ENCODE measurements at places on chromosomes 6 and 20.

- DNase-seq, result no peak
These were observed 987 bp downstream of the TMEM181 start for GRCh38 chr6:158560836-158561320.

DNA sequence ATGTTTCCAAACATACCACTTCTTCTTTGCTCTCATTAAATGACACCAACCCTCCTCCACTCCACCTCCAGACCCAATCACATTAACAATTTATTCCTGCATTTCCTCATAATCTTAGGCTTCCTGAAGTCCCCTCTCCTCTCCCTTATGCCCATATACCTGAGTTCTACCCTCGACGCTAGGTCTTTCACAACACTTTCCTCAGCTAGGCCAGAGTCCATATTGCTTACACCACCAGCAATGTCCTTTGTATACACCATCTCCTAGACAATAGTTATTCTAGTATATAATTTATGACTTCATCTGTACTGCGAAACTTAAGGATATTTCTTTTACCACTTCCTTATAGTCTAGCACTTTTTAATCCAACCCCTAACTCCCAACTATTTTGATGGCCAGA lies 47.7 kb downstream of the SIM1 start:
- DNase-seq, result no peak

DNA sequence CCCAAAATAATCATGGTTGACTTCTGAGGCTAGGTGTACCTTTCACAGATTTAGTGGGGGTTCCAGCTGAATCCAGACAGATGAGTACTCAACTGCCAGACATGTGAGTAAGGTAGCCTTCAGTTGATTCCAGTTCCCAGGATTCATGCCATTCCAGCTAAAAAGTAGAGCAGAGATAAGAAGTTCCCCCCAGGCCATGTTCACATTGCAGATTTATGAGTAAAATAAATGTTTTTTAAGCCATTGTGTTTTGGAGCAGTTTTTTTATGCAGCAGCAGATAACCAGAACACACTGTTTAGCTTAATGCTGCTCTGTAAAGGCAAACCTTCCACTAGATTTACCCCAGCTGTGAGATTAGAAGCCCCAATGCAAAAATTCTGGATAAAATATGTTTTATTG lies 245.0 kb downstream of the RFPL4B start:
- no peak for DNase-seq

DNA sequence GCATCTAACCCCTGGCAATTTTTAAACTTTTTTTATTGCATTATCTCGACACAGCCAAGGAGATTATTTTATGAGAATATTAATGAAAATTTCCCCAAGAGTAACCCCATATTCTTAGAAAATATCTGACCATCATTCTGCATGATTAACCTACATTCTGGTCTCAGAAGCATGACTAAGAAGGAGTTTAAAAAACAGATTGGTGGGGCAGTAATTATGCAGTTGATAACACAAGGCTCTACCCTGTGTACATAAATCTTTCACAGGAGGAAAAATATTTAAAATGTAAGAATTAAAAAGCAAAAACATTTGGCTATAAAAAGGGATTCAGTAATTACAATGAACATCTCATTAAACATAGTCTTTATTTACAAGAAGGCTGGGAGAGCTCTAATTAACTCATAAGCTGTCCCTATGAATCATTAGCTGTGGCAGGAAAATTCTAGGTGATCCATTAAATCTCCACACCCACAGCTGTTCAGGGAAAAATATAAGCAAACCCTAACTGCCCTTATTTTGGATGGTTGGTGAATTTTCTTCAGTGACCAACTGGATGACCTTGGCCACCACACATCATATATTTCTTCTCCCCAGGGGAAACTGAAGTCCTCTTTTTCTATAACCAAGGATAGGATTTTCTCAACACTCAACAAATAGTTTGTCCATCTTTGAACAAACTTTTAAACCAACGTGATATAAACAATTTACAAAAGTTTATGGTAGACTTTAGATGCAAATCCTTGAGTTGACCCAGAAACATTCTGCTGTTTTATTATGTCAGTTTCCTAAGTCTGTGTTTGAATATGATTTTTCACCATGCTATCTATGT lies 59.5 kb downstream of the PDE7B start:
- DNase-seq, result no peak

DNA sequence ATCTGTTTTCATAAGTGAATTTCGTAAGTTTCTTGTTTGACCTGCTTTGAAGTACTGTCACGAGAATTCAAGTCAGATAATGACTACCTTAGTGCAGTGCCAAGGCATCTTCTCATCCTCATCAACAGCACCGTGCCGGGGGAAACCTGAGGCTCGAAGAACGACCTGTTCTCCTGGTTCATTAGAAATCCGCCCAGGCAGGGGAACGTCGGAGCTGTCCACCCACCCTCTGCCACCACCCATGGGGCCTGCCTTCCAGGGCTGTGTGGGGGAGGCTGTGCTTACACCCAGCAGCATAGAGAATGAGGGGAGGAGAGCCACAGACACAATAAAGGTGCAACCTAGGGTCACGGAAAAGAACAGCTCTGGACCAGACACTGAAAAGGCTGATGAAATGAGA lies 101.6 kb downstream of the RAMACL start:
- DNase-seq, result no peak

DNA sequence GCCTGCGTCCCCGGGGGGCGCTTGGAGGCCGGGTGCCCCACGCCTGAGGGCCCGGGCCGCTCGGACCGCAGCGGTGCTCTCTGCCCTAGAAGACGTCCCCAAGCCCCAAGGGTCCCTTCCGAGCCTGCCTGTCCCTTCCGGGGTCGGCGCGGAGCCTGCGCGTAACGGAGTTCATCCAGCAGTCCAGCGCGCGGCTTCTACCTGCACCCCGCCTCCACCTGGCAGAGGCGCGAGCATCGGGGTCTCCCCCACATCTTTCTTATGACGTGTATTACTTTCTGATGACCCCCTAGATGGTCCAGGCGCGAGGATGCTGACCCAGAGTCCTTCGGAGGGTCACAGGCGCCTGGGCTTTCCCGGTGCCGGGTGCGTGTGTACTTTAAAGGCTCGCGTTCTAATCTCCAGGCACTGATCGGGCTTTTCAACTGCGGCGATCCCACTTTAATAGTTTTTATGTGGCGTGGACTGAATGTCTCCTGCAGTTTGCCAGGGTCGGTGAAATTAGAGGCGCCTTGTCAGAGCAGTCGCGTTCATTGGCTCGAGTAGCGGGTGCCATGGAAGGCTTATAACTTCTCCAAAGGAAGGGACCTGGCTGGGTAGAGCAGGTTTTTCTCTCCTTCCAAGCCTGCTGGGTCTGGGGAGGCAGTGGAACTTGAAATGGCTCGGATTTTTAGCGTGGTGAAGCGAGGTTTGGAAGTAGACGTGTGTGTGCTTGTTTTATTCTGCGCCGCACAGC lies 912 bp downstream of the EYA4 start:
- DNase-seq, result no peak

- no peak for DNase-seq
These were observed 11.4 kb downstream of the GPX5 start for GRCh38 chr6:28537065-28537464.

DNA sequence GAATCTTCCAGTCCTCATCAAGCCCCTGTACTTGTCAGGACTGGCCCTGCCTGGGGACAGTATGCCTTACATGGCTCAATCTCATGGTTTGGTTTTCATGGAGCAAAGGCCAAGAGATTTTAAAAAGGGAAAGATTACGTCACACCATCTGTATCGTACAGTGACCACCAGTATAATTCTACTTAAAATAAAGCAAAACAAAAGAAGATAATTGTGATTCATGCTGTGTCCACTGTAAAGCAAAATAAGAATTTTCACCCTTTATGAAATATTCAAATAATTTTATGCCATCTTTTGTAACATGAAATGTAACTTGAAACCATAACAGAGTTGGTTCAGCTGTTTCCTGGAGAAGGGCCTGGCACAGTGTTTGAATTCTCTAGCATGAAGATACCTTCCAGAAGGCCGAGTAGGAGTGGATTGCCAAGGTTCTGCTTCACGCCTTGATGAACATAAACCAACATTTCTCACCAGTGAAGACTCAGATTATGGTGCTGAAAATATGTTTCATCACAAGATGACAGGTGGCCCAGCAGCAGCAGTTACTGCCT lies 486.5 kb downstream of the RFPL4B start:
- DNase-seq, result no peak

DNA sequence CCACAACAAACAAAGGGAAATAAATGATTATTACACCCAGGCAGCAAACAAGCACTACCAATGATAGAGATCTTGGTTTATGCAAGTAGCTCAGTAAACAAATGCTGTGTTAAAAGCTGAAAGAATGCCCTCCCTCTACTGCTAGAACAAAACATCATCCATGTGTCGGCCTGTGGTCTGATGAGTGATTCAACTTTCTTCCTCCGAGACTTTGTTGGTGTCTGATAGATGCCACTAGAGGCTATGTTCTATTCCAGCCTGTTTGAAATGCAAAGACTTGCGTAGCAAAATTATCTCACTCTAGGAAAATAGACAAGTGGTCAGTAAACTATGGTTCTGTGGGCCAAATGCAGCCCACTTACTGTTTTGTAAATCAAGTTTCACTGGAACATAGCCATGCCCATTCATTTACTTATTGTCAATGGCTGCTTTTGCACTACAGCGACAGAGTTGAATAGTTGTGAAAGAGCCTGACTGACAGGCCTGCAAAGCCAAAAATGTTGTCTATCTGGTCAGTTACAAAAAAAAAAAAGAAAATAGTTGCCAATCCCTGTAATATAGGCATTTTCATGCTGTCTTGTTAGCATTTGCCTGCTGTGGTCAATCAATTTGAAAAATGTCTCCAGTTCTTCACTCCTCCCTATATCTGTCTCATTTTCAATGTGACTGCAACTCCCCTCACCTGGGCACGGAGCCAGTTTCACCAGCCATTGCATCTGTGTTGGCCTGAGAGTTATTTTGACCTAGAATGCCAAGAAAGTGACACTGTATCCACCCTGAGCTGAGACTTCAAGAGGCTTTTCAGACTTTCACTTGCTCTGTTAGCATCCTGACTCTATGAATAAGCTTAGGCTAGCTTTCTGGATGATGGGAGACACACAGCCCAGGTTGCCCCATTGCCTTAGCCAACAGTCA lies 544.6 kb upstream of the BTBD3 start:
- no peak for DNase-seq

DNA sequence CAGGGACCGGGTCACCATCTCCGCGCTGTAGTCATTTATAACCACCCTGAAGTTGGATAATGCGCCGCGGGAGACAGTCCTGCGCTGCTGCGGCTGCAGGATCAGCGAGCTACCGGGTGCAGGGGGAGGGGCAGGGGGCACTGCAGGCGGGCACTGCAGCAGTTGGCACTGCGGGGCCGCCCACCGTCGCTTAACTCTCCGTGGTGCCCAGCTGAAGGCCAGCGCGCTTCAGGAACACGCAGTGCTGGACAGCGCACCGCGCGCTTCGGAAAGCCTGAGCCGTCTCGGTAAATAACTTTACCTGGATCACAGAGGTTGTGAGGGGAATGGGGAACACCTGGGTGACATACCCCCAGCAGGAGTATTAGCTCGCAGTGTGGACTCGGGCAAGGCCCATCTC lies 12.4 kb upstream of the LRFN2 start:
- DNase-seq, result no peak

DNA sequence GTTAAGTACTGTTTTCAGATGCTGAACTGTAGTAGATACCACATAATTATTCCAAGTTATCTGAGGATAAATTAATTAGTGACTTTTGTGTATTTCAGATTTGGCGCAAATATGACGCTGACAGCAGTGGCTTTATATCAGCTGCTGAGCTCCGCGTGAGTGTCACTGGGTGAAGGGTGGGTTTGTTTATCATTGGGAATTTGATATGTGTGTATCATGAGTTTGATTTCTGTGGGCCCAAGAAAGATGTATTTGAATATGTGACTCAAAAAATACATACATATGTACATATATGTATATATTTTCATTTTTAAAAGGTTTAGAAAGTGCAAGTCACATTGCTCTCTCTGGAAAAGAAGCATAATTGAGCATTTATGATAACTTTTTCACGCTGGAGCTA lies 17.4 kb downstream of the SCGN start:
- no peak for DNase-seq

DNA sequence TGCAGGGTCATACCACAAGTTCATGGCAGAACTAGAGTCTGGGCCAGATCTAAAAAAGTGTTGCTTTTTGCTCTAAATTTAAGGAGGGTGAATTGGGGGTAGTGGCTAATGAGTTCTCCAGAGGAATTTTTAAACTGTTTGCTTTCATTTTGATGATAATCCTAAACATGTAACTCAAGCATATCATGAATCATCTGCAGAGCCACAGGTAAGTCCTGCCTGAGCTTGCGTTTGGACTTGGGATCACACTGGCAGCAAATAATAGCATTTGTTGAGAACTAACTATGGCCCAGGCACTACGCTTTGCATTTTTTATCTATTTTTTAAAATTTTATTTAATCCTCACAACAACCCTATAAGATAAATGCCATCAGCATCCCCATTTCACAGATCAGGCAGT lies 27.4 kb downstream of the FAM110A start:
- DNase-seq, result no peak

- no peak for DNase-seq
These were observed 99.3 kb downstream of the BMP2 start for GRCh38 chr20:6866741-6867140.

GRCh38 chr20:10565922-10566897 lies 107.6 kb downstream of the JAG1 start:
- DNase-seq, result no peak

DNA sequence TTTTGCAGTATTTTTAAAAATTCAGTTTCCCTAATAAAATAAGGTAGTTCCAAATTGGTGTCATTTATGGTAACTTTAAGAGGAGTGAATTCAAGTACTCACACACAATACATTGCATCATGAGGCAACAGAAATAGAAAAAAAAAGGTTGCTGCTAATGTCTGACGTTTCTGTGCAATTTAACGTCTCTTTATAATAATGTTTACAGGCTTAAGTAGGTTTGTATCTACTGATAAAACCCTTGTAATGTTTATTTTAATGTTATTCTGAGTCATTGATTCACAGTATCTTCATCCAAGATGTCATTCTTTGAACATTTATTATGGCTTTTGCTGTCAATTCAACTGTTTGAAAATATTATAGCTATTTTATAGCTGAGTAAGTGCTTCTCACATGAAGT lies 86.0 kb downstream of the RNF217 start:
- DNase-seq, result no peak

GRCh38 chr6:136544326-136544725 lies 5.9 kb downstream of the MAP7 start:
- no peak for DNase-seq

- no peak for DNase-seq
These were observed 98.6 kb downstream of the NDUFAF5 start for GRCh38 chr20:13883425-13883824.

DNA sequence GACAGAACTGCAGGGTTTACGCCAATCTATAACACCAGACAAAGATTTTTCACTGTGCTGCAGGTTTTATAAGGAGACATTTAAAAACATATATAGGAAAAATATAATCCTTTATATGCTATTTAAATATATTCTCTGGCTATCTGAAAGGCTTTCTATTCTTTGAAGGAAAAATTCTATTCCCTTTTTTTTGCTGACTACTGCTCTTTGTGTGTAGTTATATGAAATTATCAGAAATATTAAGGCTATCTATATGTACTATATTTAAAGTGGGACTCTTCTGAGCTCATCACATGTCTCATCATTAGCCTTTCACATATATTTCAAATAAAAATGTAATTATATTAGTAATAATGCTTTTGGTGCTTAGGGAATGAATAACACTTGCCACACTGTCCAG lies 930.7 kb downstream of the EYS start:
- DNase-seq, result no peak

Data from stimulated activated CD8-positive, alpha-beta memory T cell treated with anti-CD3 and anti-CD28 coated beads, Interleukin-4, amount 100 ng/mL, for 1 hour (primary cell).